ENCODE measurements at places on chromosomes 1 and 21.

GRCh38 chr1:110639724-110640386, 33.7 kb upstream of the KCNA2 start:
- DNase-seq: no peak

DNA sequence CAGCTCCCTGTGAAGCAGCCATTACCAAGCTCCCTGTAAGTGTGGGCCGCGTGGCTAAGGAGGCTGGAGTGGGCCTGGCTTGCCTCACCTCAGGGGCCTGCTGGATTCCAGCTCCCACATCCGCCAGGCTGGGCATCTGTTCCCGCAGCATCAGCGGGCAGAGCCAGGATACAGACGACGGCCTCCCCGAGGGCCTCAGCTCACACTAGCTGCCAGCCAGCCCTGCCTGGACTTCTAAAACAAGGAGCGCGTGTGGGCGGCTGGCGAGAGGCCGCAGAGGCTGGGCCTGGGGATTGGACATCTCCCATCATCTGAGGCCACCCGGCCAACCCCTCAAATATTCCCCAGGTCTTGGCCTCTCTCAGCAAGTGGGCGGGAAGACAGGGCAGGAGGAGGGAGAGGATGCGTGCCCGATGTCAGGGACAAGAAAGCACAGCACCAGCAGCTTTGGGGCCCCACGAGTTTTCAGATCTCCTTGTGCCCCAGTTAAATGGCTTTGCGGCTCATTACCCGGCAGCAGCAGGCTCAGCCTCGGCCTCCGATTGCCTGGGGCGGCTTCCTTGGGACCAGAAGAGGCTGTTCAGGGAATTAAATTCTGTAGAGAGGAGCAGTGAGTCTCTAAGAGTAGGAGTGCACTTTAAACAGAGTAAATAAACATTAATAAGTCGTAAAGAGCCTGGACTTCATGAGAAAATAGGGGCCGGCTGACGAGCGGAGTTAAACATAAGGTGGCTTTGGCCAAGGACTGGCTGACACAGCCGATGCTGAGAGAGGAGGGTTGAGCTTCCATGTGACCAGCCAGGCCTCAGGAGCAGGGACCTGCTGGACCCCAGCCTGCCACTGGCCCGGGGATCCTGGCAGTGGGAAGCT, 208.9 kb upstream of the C1orf174 start:
- DNase-seq: no peak

GRCh38 chr21:41611966-41612606, 104.1 kb upstream of the TMPRSS2 start:
- DNase-seq: peak; percentile 59

DNA sequence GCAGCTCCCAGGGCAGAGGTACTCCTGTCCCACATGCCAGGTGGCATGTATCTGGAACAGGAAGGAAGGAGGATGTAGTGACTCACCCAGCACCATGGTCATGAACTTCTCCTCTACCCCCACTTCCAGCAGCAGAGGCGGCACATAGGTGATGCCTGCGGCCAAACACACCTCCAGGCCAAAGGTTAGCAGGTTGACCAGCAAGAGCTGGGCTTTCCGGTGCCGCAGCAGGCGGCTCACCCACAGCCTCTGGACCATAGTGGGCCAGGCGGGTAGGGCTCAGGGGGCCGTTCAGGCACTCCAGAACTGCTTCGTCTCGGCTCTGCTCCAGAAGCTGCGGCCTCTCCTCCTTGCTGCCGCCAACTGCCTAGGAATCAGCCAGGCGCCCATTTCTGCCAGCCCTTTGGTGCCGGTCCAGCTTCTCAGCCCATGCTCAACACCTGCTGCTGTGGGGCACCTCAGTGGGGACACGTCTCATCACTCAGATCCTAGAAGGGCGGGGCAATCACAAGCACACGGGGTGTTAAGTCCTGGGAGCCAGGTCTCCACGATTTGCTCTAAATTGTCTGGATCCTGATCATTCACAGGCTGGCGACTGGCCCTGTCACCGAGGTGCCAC, 15.8 kb downstream of the SLC45A3 start:
- DNase-seq: no peak
